HFFc6 (cell line): ENCODE measurements at places on chromosomes 6 and 20. TPM values are rescaled to one million over a fixed set of nuclear protein-coding genes. Genes with fewer than 3 reads are reported as not detected.

The HLA-DQB1 gene
- total RNA-seq = not detected in 3 replicates

The FOXQ1 gene
- total RNA-seq = 0.72 to 2.7 TPM (median 0.96 TPM) in 3 replicates

The POPDC3 gene
- total RNA-seq = 14.3 and 19.7 TPM in 2 replicates

The CTAGE9 gene
- not detected in 3 replicates for total RNA-seq

DNA sequence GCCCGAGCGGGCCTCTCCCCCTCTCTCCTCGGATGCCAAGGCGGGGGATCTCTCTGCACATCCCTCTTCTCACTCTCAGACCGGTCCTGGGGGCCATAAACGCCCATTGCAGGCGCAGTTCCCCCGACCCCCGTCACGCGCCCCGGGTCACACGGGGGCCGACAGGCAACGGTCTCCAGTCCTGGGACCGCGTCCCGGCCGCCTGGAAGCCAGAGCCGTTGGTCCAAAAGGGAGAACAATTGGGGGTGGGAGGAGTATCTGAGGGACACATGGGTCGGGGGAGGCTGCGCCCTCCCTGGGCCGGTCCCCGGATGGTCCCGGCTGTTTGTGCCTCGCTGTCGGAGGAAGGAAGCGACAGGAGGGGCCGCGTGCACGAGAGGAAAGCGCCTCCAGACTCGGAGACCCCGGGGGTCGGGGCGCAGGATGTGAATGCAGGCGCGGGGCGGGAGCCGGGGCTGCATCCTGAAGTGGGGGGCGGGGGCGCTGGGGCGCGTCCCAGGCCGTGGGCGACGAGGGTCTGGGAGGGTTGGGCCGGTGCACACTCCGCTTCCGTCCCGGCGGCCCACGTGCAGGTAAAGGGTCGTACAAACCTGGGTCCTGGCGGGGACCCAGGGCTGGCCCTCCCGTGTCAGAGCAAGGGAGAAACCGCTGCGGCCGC lies 903 bp downstream of the SLC4A11 start:
- H3K4me3 ChIP-seq = peak overlapping the region; percentile 86
- no peak for DNase-seq
- H3K4me1 ChIP-seq = peaks cover 18% of the 10 kb centered on the region
- H3K27ac ChIP-seq = no peak overlapping the region
- H3K27me3 ChIP-seq = peaks cover 10% of the 10 kb centered on the region

DNA sequence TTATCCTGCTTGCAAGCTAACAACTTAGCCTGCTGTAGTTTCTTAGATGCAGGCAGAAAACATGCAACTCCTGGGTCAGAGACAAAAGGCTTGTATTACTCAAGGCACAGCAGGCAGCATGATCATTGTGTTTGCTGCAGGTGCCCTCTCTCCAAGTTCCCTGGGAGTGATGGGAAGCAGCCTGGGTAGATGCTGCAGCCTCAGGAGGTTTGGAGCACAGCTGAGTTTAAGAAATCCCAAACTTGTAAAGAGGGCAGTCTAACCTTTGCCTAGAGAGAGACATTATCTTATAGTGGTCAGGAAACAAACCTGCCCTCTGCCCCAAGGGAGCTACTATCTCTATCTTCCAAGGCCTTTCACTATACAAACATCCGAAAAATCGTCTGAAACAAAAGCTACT lies 61.1 kb downstream of the PFDN4 start:
- no peaks in the 10 kb centered on the region for H3K36me3 ChIP-seq
- no peak overlapping the region for H3K4me3 ChIP-seq
- DNase-seq = no peak
- H3K27me3 ChIP-seq = peaks cover 13% of the 10 kb centered on the region
- no peak overlapping the region for H3K27ac ChIP-seq

- H3K36me3 ChIP-seq = no peaks in the 10 kb centered on the region
- no peak overlapping the region for H3K27ac ChIP-seq
- H3K27me3 ChIP-seq = peaks cover 2% of the 10 kb centered on the region
- H3K4me3 ChIP-seq = no peak overlapping the region
These were observed 50.9 kb upstream of the DUSP22 start for GRCh38 chr6:241336-241865.

DNA sequence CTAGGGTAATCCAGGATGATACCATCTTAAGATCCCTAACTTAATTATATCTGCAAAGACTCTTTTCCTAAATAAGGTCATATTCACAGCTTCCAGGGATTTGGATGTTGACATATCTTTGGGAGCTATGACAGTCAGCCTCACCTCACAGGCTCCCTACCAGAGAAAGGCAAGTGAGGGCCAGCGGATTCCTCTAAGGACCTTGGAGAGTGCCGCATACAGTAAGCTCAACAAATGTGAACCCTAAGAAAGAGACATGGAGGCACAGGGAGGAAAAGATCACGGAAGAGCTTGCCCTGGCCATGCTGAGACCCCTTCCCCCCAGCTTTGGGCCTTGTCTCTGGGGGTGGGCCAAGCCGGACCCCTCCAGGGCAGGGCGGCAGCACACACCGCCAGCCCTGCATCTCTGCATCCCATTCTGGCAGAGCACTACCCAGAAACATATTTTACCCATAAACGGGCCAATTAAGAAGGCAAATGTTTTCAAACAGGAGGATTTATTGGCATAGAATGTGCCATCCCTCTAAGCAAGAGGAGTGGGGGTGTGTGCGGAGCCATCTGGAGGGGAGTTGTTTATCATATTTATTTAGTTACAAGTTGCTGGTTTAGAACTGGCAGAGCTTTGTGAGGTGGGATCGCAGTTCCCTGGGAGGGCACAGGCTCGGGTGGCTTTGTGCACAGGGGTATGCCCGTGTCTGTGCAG lies 55.4 kb downstream of the CHMP4B start:
- no peak for DNase-seq
- no peak overlapping the region for H3K4me3 ChIP-seq
- H3K36me3 ChIP-seq = no peaks in the 10 kb centered on the region
- H3K27me3 ChIP-seq = peaks cover 14% of the 10 kb centered on the region
- no peak overlapping the region for H3K27ac ChIP-seq

DNA sequence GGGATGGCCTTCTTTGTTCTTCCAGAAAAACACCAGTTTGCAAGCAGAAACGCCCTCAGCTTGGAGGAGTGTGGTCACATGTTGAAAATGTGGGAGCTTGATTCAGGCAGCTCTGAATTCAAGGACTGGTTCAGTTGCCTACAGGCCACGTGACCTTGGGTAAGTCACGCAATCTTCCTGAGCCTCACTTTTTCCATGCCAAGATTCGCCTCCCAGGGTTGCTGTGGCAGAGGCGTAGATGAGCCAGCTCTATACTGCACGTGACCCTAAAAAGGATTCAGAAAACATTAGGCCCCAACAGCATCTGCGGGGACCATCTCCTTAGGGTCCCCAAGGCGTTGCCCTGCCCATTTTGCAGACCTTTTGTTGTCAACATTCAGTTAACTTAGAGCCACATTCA lies 112.0 kb upstream of the SNX9 start:
- no peak overlapping the region for H3K4me3 ChIP-seq
- no peaks in the 10 kb centered on the region for H3K36me3 ChIP-seq
- no peak for DNase-seq

DNA sequence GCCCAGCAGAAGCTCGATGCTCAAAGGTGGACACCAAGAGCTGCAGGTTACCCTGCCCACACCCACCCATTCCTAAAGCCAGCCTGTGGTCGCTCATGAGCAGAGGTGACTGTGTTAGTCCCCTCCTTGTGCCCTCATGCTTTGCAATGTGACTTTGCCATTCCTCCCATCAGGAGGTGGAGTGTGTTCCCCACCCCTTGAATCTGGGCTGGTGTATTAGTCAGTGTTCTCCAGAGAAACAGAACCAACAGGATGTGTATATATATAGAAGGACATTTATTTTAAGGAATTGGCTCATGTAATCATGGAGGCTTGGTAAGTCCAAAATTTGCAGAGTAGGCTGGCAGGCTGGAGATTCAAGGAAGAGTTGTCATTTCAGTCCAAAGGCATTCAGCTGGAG lies 54.4 kb upstream of the RNF24 start:
- DNase-seq = peak; percentile 58
- peaks cover 2% of the 10 kb centered on the region; the same call in 1 of the 2 replicates for H3K27me3 ChIP-seq
- H3K27ac ChIP-seq = peak overlapping the region; percentile 77
- H3K36me3 ChIP-seq = 0 out of 2 replicates have a peak, but pooled peaks cover 5% of the 10 kb centered on the region

DNA sequence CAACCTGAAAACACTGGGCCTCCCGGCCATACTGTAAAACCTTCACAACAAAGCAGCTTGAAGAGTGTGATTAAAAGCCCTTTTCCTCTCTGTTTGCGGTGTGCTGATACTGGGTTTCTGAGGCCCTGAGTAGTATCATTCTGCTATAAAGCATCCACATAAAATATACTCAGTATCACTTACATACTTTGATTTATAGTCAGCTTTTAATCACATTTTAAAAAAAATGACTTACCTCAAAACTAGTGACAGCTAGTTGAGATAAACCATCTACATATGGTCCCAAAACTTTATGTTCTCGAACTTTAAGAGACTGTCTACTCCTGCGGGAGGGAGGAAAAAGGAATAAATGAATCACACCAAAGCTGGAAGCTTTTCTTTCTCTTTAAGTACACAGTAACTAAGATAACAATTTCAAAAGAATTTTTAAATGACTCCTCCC lies 135.7 kb downstream of the KIF13A start:
- peaks cover 55% of the 10 kb centered on the region for H3K4me1 ChIP-seq
- peaks cover 5% of the 10 kb centered on the region; the same call in 1 of the 2 replicates for H3K27me3 ChIP-seq
- peaks cover 47% of the 10 kb centered on the region for H3K36me3 ChIP-seq

GRCh38 chr6:54289426-54289825 lies 18.8 kb upstream of the TINAG start:
- H3K36me3 ChIP-seq = peaks cover 14% of the 10 kb centered on the region
- H3K27me3 ChIP-seq = no peaks in the 10 kb centered on the region
- H3K4me3 ChIP-seq = no peak overlapping the region
- H3K27ac ChIP-seq = no peak overlapping the region

- no peak overlapping the region for H3K27ac ChIP-seq
- peaks cover 7% of the 10 kb centered on the region; the same call in 1 of the 2 replicates for H3K36me3 ChIP-seq
- no peak for DNase-seq
- no peaks in the 10 kb centered on the region for H3K27me3 ChIP-seq
- H3K4me3 ChIP-seq = no peak overlapping the region
These were observed 91.7 kb upstream of the PDE7B start for GRCh38 chr6:135759831-135760230.
